ENCODE measurements at places on chromosomes 2 and 18.
A peak's percentile ranks its signal among the peaks of the same experiment; 100 is the strongest.

GRCh38 chr2:184611361-184612085 lies 13.2 kb downstream of the ZNF804A start:
- DNase-seq, result peak; percentile 27

DNA sequence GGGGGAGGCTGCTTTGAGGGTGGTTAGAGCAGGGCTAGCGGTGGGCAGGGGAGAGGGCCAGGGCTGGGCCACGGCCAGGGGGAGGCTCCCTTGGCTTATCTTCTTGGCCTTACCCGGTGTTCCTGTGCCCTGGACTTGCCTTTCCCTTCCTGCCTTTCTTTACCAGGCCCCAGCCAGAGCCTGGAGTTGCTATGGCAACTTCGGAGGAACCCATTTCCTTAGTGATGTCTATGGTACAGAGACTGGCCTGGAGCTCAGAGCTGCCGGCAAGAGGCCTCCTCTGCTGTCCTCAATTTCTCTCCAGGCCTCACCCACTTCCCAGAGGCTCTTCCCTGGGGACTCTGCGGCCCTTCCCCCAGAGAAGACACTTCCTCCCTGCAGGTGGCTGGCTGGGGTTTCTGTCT lies 11.5 kb downstream of the SPEG start:
- peak; percentile 71 for DNase-seq

- DNase-seq, result peak; percentile 67
These were observed 32.2 kb downstream of the COL5A2 start for GRCh38 chr2:189147361-189147760.

DNA sequence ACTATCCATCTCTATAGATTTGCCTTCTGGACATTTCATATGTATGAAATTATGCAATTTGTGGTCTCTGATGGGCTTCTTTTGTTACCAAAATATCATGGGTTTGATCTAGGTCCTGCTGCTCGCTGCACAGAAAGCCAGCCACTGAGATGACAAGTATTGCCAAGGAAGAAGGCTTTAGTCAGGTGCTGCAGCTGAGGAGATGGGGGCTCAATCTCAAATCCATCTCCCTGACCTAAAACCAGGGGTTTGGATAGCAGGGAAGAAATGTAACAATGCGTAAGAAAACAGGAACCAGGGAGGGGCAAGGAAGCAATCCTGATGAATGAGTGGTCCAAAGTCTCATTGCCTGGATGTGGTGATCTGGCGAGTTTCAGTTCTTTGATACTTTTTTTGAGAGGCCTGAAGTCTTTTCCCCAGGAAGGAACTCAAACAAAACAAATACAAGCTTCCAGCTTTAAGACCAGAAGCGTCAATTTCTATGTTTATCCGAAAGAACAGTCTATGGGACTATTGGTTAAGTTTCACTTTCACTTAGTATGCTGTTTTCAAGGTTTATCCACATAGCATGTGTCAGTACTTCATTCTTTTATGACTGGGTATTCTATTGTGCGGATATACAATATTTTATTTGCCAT lies 3.4 kb upstream of the CKAP2L start:
- DNase-seq, result no peak

- no peak for DNase-seq
These were observed 109.8 kb downstream of the STK39 start for GRCh38 chr2:168137510-168138180.

DNA sequence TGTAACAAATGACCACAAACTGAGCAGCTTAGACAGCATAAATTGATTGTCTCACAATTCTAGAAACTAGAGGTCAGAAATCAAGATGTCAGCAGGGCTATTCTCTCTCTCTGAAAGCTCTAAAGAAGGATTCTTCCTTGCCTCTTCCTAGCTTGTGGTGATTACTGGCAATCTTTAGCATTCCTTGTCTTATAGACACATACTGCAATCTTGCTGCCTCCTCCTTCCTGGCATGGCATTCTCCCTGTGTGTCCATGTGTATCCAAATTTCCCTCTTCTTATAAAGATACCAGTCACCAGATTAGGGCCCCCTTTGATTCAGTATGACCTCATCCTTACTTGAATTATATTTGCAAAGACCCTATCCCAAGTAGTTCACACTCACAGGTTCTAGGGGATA lies 2.3 kb downstream of the ASB3 start:
- DNase-seq, result peak; percentile 61

GRCh38 chr2:165401285-165401852 lies 68.1 kb upstream of the CSRNP3 start:
- DNase-seq, result peak; percentile 78

DNA sequence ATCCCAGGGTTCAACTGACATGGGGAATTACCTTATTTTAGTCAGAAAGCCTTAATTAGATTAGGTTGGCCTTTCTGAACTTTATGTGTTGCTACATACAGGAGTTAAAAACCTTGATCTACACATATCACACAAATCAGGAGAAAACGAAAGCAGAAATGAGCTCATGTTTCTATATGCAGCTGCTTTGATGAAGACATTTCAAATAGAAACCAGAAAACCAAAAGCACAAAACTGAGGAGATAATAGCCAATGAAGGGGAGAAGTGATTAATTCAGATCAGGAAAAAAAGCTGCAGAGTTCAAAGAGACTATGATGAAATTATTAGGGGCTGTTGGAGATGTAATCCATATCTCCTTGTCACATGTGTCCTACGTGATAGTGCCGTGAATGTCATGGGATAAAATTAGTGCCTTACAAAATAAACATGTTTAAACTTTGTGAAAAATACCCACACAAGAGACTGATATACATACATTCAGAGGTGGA lies 255.0 kb downstream of the CAMKMT start:
- no peak for DNase-seq

- no peak for DNase-seq
These were observed 19.9 kb upstream of the IL1RL1 start for GRCh38 chr2:102291319-102292075.

DNA sequence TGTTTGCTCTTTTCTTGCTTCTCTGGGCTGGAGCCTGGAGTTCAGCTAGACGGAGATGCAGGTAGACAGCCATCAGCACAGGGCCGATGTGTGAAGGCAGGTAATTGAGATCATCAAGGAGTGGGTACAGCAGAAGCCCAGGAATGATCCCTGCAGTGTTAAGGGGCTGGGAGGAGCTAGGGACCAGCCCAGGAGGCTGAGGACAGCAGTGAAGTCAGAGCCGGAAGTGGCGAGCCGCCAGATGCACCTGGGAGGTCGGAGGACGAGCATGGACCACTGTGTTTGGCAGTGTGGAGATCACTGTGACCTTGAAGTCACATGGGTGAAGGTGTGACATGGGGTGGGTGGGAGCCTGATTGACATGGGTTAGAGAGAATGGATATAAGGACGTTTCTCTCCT lies 6.2 kb upstream of the ZNF236 start:
- DNase-seq, result no peak

GRCh38 chr2:128301501-128301966 lies 17.1 kb downstream of the HS6ST1 start:
- peak; percentile 99 for DNase-seq

- DNase-seq, result peak; percentile 52
These were observed 648 bp downstream of the ARID5A start for GRCh38 chr2:96537066-96537733.

DNA sequence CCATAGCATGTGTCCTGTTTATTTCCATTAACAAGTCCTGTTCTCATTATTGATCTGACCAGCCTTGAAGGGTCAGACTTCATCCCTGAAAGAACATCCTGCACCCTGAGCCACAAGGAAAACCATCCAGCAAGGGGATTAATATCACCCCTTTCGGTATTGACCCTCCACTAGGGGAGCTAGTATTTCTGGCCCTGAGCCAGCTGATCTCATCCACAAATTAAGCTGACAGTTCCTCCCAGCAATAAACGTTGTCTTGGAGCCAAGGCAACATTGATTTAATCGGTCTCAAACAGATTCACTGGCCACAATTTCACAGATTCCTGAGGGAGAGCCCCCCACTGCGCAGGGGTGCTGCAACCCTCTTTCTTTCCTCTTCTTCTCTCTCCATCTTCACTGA lies 353.1 kb upstream of the FANCL start:
- DNase-seq, result no peak

DNA sequence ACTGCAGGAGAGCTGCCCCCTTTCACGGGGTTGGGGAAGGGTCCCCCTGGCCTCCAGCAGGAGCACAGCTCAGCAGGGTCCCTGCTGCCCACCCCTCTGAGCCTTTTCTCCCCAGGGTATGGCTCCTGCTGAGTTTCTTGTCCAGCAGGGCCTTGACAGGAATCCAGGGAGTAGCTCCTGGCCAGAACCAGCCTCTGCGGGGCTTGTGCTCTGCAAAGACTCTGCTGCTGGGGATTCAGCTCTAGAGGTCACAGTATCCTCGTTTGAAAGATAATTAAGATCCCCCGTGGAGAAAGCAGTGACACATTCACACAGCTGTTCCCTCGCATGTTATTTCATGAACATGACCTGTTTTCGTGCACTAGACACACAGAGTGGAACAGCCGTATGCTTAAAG lies 21.2 kb downstream of the FOSL2 start:
- DNase-seq, result no peak

GRCh38 chr2:184834699-184835397 lies 236.5 kb downstream of the ZNF804A start:
- DNase-seq, result no peak

GRCh38 chr2:15720561-15721307 lies 129.1 kb downstream of the DDX1 start:
- no peak for DNase-seq

GRCh38 chr2:16828828-16829160 lies 163.2 kb upstream of the CYRIA start:
- no peak for DNase-seq

DNA sequence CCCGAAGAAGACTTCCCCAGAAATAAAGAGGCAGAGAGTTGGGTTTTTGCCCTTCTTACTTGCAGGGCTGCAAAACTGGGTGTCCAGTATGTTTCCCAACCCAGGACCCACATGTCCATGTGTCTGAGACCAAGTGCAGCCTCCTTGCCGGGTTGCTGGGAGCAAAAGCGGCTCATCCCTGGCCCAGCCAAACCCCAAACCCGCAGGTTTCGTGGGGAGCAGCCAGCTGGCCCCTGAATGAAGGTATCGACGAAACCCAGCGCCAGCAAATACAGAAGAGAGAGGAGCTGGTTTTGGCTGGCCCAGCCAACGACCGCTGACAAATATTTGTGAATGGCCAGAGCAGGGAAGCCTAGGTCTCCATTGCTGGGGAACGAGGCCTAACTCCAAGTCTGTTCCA lies 197.1 kb downstream of the SMAD7 start:
- DNase-seq, result no peak

- DNase-seq, result no peak
These were observed 122.3 kb upstream of the SIX2 start for GRCh38 chr2:45131587-45131986.

GRCh38 chr2:23967846-23968245 lies 27.6 kb downstream of the UBXN2A start:
- DNase-seq, result no peak

GRCh38 chr2:197782126-197782525 lies 3.0 kb downstream of the BOLL start:
- no peak for DNase-seq

DNA sequence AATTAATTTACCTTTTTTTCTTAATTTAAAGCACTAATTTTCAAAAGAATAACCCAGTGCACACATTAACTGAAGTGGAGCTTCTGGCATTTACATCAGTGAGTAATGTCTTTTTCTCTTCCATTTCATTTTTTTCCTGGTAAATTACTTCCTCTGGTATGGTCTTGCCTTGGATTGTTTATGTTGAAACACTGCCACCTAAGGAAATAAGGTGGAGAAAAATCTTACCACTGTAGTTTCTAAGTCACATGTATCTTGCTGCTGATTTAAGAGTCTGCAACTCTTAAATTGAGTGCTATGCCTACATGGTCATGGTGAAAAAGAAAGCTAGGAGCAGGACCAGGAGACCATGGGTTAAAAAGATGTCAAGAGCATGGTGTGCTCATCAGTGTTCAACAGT lies 51.0 kb downstream of the TTC27 start:
- peak; percentile 61 for DNase-seq

DNA sequence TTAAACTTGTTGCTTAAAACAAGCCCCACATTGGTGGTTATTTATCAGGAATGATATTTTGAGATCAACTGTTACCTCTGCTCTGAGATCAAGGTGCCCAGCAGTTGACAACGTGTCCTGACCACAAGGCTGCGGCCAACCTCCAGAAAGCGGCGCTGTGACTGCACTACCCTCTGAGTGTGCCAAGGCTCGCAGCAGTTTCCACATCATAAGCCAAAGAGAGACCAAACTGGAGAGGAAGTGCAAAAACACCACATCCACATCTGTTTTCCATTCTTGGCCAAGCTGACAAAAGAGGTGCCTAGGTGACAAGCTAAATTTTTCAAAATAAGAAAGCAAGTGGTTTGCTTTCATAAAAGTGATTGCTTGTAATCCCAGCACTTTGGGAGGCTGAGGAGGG lies 410.8 kb upstream of the POU3F3 start:
- DNase-seq, result no peak

DNA sequence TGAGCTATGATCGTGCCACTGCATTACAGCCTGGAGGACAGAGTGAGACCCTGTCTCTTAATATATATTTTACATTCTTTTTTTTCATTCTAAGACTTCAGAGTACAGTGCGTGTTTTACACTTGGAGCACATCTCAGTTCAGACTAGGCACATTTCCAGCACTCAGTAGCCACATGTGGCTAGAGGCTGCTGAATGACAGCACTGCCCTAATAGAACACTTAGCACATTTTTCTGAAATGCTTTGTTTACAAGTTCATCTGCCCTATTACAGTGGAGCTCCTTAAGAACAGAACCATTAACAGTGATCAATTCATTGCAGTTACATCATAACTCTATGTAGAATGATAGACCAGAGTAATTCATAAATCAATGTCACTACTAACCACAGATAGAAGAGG lies 138.1 kb downstream of the SUCLG1 start:
- peak; percentile 29 for DNase-seq

DNA sequence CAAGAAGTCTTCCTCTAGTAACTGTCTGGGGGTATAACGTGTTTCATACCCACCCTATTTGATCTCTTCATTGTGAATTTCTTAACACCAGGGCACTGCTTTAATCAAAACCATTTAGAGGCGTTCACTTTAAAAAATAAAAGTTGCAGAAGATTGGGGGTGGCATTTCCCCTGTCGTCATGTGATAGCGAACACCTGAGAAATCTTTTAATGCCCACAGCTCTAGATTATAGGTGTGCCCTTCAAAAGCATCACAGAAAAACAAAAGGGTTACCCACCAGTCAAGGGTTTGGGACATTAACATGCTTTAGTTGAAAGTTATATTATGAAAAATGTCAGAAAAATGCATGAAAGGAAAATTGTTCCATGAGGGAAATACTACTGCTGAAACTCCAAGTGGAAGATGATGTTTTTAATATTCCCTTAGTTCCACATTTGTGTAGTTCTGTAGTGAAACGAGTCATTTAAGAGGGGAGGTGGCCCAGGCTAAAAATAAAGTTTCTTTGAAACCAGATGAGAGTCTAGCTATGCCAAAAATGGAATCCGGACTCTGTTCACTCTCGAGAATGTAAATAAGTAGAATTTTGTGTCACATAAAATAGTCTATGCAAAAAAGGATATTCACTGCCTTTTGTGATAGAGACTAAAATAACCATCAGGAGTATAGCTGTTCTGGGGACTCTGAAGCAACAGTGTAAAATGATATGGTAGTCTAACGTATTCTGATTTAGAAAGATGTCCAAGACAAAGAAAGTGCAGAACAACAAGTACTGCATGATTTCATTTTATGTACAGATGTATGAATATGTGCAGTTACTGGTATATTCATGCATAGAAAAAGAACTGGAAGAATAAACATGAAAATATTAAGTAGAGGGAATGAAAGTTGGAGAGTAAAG lies 95.3 kb downstream of the TMEM247 start:
- no peak for DNase-seq
